Activated CD8-positive, alpha-beta memory T cell treated with anti-CD3 and anti-CD28 coated beads for 24 hours (primary cell): ENCODE measurements at places on chromosomes 6 and 20.
A peak's percentile ranks its signal among the peaks of the same experiment; 100 is the strongest.

DNA sequence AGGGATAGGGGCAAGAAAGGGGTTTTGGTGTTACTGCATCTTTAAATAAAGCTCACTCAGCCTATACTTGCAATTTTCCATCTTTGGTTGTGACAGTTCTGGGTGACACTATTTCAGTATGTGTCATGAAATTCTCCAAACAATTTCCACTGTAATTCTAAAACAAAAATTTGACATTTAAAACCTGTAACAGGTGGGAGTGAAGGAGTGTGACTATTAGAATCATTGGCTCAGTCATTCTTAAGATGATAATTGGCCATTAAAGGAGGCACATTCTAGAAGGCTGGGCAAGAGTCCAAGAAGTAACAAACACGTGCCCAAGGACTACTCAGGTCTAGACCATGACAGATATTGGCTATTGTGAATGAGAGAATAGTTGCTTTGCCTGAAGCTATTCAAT, 153.3 kb upstream of the ARG1 start:
- no peak for DNase-seq

DNA sequence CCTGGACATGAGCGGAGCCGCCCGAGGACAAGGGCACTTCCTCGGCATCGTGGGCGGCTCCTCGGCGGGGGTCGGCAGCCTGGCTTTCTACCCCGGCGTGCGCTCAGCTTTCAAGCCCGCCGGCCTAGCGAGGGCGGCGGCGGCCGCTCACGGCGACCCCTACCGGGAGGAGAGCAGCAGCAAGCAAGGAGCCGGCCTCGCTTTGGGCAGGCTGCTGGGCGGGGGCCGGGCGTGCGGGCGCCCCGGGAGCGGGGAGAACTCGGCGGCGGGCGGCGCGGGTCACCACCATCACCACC, 6.7 kb downstream of the PRDM13 start:
- peak; percentile 73 for DNase-seq

DNA sequence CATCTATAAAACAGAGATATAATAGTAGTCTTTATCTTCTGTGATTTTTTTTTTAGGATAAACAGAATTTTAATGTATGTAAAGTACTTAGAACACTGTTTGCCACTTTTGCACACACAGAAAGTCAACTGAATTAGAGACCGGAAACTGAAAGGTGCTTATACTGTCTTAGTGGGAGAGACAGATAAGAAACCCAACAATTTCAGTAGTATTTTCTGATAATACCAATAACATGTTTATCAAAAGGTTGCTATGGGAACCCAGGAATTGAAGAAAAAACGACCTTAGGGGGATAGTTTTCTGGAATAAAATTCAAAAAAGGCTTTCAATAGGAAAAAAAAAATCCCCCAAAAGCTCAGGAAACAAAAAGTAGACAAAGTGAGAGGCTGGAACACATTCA, 138.6 kb downstream of the BCKDHB start:
- no peak for DNase-seq

DNA sequence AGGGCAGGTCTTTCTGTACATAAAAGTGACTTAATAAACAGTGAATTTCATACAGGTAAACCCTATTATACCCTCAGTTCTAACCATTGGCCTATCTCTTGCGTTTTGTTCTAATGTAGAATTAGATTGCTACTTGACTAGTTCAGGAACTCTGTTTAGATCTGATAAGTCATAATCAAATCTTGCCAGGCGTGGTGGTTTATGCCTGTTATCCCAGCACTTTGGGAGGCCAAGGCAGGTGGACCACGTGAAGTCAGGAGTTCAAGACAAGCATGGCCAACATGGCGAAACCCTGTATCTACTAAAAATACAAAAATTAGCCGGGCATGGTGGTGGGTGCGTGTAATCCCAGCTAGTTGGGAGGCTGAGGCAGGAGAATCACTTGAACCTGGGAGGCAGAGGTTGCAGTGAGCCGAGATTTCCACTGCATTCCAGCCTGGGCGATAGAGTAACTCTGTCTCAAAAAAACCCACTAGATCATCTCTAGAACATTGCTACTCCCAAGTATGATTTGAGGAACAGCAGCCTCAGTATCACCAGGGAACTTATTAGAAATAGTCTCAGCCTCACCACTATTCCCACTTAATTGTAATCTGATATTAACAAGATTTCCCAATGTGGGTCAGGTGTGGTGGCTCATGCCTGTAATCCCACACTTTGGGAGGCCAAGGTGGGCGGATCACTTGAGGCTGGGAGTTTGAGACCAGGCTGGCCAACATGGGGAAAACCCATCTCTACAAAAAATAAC, 12.2 kb downstream of the GTPBP2 start:
- DNase-seq: no peak

DNA sequence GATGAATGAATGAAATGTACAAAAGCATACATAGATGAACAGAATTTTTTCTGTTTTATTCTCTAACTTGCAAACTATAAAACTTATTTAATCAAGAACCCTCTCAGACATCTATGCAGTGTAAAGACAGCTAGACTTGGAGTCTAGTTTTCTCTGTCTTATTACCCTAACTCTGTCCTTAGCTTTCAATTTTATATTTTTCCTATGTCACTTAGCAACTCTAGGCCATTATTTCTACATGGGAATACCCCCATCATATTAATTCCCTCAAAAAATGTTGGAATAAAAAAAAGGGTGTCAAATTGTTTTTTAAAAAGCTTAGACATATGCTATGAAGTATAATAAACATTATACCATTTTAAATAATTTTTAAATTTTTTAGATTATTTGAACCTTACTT, 1.2 kb downstream of the RHAG start:
- DNase-seq: no peak

DNA sequence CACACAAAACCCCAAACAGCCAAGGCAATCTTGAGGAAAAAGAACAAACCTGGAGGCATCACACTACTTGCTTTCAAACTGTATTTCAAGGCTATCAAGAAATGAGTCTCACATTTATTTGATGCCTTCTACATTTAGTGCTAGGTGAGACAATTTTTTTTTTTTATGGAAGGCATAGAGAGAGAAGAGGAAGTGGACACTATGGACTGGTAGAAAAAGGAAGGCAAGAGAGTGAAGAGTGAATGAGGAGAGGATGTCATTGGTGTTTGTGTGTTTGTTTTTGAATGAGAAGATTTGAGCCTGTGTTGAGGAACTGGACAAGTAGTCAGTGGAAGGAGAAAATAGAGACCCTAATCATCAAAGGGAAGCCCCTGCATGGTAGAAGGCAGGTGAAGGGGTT, 182.0 kb upstream of the JAG1 start:
- DNase-seq: no peak

GRCh38 chr6:96975852-96976251, 51.3 kb downstream of the KLHL32 start:
- DNase-seq: no peak

DNA sequence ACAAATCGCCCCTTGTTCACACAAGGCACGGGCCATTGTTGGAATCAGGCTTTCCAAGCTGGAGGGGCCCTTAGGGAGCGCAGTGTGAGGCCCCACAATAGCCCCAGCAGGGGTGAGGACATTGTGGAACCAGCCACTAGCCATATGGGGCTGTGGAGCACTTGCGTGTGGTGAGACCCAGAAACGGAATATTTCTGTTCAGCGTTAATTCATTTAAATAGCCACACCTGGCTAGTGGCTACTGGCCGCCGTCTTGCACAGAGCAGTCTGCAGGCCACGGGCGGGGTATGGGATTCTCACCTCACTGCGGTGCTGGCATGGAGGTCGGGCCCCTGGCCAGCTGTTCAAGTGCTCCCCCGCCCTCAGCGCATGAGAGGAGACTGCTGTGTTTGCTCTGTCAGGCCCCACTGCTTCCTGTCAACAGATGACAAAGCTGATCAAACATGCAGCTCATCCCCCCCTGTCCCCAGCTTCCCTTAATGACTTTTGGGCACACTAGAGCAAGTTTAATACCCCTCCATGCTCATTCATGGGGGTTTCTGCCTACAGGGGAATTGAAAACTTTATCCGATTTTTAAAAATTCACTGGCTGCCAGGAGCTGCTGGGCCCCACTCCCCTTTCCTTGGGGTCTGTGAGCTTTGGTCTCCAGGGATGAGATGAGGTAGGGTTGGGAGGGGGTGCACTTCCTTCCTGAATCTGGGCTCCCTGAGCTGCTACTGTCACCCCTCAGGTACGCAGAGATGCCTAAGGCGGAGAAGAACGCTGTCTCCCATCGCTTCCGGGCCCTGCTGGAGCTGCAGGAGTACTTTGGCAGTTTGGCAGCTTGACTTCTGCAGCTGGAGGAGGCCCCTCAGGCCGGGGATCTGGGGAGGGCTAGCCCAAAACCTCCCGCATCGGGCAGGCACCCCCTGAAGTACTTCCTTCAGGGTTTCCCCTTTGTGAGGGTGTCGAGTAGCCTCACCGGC, 13.6 kb downstream of the ITPA start:
- DNase-seq: no peak

DNA sequence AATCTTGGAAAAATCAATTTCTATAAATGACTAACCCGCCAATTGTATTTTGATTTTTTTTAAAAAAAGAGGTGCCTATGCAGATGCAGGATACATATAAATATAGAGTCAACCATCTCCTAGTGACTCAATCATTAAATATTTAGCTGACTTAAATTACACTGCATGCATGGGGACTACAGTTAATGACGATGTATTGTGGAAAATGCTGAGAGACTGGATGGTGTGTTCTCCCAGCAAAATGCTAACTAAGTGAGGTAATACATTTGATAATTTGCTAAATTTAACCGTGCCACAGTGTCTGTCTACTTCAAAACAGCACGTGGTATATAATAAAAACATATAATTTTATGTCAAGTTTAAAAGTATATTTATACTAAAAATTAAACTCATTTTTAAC, 341.6 kb downstream of the PRKN start:
- no peak for DNase-seq

DNA sequence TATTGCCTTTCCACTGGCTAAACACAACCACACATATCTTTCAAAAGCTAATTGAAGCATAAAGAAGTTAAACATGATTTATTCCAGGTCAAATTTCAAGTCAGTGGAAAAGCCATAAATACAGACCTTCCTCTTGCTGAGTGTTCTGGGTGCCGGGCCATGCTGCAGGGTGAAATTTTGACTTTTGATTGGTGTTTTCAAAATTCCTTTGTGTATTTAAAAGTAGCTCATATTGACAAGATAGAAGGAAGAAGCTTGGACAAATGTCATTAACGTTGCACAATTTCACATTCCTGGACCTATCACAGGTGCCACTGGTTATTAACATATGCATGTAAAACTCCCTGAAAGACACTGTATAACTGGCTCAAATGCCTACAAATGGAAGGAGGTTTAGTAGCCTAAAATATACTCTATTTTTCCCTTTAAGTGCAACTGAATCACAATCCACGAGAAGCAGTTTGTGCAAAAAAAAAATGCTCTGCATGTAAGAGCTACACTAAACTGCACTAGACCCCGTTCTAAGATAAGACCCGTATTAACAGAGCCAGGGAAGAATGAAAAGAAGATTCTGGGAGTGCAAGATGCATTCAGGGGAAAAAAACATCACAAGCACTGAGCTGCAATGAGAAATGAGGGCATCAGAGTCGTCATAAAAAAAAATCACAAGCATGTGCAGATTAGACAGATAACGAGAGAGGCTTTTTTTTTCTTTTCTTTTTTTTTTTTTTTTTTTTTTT, 30.4 kb downstream of the ATXN1 start:
- DNase-seq: no peak

- no peak for DNase-seq
Observed at GRCh38 chr6:26358511-26358981, 6.5 kb upstream of the BTN3A2 start.

- no peak for DNase-seq
Observed at GRCh38 chr6:81799323-81799722, 46.8 kb upstream of the TENT5A start.

DNA sequence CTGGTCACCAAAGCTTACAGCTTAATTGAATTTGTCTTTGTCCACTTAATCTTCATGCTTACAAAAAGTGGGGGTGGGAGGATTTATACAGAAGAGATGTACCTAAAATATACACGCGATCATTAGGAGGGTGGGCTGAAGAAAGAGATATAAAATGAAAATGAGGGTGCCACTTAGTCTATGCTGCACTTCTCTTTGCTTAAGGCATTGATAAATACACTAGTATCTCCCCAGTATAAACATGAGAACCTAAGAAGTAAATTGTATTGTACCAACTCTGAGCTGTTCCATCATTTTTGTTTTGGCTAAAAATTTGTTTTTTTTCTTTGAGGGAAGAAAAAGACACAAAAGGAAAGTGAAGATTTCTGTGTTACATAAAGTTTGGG, 170.8 kb upstream of the ZNF217 start:
- DNase-seq: no peak
